Activated naive CD8-positive, alpha-beta T cell treated with anti-CD3 and anti-CD28 coated beads for 36 hours (primary cell): ENCODE measurements at places on chromosomes 5 and 9.

DNA sequence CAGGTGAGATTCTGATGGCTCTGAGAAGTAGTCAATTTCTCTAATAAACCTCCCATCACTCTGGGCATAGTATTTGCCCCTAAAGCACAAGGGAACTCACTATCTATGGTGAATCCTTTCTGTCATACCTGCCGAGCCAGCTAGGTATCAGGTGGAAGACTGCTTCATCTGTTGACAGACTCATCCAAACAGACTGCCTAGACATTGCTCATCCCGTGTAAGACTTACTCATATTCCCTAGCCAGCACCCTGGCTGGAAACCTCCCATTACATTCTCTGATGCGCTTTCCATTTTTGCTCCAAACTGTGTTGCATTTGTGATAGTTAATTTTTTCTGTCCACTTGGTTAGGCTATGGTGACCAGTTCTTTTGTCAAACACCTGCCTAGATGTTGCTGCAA is 595.9 kb downstream of the DNAH5 start:
- no peak for DNase-seq

- DNase-seq, result peak; percentile 4
Observed at GRCh38 chr5:36073595-36074216, 7.0 kb upstream of the UGT3A2 start.

- DNase-seq, result no peak
Observed at GRCh38 chr5:140312067-140312790, 9.3 kb upstream of the PFDN1 start.

DNA sequence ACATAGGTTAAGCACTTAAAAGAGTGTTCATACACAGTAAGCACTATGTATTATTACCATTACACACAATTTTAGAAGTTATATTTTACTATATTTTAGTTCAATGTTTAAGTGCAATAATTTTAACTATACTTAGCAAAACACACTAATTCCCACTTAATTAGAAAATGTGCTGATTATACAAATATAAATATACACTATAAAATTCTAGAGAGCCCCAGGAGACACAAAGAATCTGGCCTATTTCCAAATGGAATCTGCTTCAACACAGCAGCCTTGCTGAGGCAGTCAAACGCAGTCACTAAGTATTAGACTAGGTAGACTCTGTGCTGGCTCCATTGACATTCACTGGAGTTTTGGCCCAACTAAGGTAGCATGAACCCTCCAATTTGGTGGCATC is 160.9 kb downstream of the CETN3 start:
- DNase-seq, result no peak

GRCh38 chr9:16064771-16065170 is 511.9 kb downstream of the CCDC171 start:
- no peak for DNase-seq

DNA sequence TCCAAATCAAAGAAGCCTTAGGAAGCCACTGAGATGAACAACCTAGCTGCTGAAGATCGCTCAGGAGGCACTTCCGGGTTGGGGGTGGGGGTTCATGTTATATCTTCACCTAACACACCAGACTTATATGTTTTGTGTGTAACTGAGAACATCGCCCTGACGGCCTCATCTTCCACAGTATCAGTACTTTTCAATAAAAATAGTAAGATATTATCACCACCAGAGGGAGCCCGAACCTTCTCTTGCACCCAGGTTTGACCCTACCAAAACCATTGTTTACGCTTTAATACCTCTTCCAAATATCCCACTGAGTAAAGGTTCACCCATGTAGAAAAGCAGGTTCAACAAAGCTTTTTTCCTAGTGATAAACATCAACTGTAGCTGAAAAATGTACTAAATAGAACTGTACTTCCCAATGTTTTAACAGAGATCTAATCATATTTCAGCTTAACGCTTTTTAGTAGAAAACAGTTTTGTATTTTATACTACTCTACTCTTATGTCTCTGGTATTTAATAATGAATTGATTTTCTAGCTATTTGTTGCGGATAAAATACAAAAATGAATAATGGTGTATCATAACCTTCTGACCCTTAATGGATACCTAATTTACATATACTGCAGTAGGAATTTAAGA is 244.0 kb downstream of the EPB41L4A start:
- peak; percentile 17 for DNase-seq

- no peak for DNase-seq
Observed at GRCh38 chr9:128505414-128505765, 871 bp downstream of the GLE1 start.

- no peak for DNase-seq
Observed at GRCh38 chr5:35828082-35828598, 28.6 kb upstream of the IL7R start.

DNA sequence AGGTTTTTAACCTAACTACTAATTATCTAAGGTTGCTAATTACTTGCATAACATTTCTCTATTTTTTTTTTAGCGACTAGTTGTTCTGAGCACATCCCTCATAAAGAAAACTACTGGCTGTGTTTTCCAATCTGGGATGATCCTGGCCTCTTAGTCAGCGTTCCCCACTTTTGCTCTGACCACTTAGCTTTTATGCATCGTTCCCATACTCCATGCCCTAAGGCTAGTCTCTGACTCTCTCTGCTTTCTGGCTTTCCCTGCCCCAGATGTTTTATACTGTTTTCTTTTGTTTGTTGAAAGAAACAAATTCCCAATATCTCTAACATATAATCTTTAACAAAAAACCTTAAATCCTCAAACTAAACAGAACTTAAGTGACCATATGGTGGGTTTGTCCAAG is 217.9 kb downstream of the SPATA31D1 start:
- DNase-seq, result no peak

GRCh38 chr9:76215066-76215465 is 179.2 kb downstream of the RFK start:
- no peak for DNase-seq

- peak; percentile 44 for DNase-seq
Observed at GRCh38 chr5:35089334-35090314, 41.9 kb upstream of the AGXT2 start.

DNA sequence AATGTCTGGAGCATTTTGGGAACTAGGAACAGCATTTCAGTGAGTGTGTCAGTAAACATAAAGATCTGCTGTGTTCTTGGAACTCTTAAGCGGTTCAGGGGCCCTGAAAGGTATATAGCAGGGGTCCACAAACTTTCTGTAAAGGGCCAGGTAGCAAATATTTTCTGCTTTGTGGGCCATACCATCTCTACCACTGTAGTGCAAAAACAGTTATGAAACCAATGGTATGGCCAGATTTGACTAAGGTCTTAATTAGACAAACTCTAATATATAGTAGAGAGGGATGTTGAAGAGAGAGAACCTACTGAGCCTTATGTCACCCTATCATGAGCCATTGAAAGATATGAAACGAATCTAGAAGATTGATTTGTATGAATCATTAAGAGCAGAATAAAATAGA is 5.3 kb downstream of the TNPO1 start:
- no peak for DNase-seq

DNA sequence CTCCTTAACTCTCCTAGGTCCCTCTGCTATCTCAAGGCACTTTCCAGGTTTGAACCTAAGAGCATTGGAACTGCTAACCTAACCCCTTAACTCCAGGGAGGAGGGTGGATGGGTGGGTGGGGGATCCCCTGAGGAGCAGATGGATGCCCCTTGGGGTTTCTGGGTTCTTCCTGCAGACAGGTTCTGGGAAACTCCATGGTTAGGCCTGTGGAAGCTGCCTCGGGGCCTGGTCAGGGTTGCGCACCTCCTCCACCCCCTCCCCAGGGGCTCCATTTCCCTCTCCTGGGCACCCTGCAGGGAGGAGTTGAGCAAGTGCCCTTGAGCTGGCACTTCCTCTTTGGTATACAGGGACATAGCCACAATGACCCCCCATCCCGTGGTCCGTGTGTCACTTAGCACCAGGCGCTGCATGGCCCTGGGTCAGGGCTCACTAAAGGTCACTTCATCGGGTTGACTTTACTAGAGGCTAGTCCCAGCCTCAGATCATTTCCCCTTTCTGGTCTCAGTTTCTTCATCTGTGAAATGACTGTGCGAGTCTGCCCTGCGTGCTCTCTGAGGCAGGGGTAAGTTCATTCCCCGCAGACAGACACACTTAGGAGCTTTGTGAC is 16.0 kb downstream of the CXXC5 start:
- DNase-seq, result no peak

DNA sequence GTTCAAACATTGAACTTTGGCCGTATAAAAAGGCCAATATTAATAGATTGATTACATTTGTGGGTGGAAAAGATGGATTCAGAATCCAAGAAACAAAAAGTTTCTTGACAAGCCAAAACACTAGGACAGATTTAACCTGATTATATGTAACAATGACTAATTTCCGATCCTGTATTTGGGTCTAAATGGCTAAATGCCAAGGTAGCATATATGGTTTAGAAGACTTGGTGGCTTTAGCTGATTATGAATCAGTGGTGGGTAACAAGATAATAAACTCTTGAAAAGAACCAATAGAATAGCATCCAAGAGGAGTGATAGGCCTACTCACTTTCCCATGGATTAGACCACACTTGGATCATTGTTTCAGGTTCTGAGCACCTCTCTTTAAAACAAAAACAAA is 21.8 kb upstream of the ANP32B start:
- no peak for DNase-seq

- no peak for DNase-seq
Observed at GRCh38 chr9:137017791-137018497, 10.1 kb downstream of the ABCA2 start.

DNA sequence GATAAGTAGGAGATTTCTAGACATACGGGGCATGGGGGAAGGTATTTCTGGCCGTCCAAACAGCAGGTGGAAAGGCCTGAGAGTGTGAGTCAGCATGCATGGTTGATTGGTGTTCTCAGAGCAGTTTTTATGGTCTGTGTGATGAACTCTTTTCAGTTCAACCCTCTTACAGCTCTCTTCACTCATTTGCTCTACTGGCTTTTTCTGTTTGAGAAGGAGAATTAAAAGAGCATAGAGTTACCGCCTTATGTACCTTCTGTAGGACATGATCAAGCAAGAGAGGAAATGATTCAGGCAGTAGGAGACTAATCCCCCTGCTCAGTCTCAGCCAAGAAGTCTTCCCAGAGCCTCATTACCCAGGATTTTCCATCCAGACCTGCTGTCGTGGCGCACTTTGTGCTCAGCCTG is 92.4 kb downstream of the PRDM6 start:
- no peak for DNase-seq

GRCh38 chr5:110651507-110651906 is 75.0 kb downstream of the TMEM232 start:
- no peak for DNase-seq

- no peak for DNase-seq
Observed at GRCh38 chr9:127035948-127036347, 86.5 kb downstream of the ANGPTL2 start.
